HepG2 (cell line): ENCODE measurements at places on chromosomes 1 and 21. TPM values are rescaled to one million over a fixed set of nuclear protein-coding genes. Genes with fewer than 3 reads are reported as not detected.

The SPRR2E gene
- not detected in 2 replicates for total RNA-seq

The HCN3 gene
- 1.3 and 2.4 TPM in 2 replicates for total RNA-seq

The SCAF4 gene
- total RNA-seq = 7.8 and 9.1 TPM in 2 replicates

The TTLL7 gene
- total RNA-seq = 0.22 and 0.38 TPM in 2 replicates

The SLC35F3 gene
- not detected in 2 replicates for total RNA-seq

The FAM229A gene
- 0.31 and 3.2 TPM in 2 replicates for total RNA-seq

The SFN gene
- 5.6 and 6.8 TPM in 2 replicates for total RNA-seq

The ANKRD45 gene
- not detected in 2 replicates for total RNA-seq

The UBL4B gene
- not detected in 2 replicates for total RNA-seq

The RBBP5 gene
- 17.1 and 26.2 TPM in 2 replicates for total RNA-seq

The CLCA1 gene
- not detected in 2 replicates for total RNA-seq

The CFHR2 gene
- not detected in 2 replicates for total RNA-seq

GRCh38 chr1:50195205-50195604 lies 86.5 kb downstream of the ELAVL4 start:
- DNase-seq = no peak

- no peak for DNase-seq
These were observed 207.4 kb downstream of the PDE4B start for GRCh38 chr1:66000033-66000637.

GRCh38 chr1:95340061-95340460 lies 106.1 kb downstream of the RWDD3 start:
- DNase-seq = no peak

DNA sequence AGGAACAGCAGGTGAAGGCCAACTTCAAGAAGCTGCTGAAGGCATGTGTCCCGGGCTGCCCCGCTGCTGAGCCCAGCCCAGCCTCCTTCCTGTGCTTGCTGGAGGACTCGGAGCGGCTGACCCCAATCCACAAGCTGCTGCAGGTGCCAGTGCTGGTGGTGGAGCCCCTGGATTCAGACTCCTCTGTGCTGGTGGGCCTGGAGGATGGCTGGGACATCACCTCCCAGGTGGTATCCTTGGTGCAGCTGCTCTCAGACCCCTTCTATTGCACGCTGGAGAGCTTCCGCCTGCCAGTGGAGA lies 20.1 kb upstream of the NPPB start:
- DNase-seq = no peak

GRCh38 chr1:177706977-177707376 lies 262.9 kb downstream of the SEC16B start:
- DNase-seq = no peak

DNA sequence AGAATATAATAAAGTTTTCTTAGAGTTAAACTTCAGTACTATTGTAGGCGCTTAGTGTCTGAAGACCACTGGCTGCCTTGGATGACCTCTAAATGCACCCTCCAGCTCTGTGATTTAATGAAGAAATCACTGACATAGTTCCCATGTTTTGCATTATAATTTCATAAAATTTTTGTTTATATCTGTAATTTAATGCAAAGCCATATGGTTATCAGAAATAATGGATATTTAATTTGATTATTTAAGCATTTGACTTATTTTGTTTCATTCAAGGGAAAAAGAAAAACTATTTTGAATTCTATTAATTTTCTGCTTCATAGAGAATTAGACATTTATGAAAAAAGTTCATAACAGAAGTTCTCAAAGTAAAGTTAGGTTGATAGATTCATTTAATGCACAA lies 18.6 kb downstream of the CRB1 start:
- no peak for DNase-seq

- no peak for DNase-seq
These were observed 58.9 kb downstream of the RHOU start for GRCh38 chr1:228794173-228794572.

- DNase-seq = no peak
These were observed 155.8 kb upstream of the BRINP3 start for GRCh38 chr1:190633488-190633887.

DNA sequence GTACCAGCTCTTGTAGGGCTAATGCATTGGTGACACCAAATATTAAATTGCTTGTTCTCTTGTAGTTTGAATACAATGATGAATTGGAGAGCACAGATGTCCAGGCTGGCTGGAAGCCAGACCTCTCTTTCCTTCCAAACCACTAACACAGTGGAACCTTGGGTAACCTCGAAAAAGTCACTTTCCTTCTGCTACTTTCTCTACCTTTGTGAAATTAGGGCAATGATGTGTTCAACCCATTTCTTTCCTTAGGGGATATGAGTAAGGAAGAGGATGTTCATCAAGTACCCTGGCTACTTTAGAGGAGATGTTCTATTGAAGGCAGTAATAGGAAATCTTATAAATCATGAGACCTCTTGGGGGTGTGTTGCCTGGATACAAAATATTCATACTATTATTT lies 55.7 kb downstream of the XCL2 start:
- DNase-seq = no peak

- no peak for DNase-seq
These were observed 44.5 kb downstream of the TSEN15 start for GRCh38 chr1:184096005-184096404.

DNA sequence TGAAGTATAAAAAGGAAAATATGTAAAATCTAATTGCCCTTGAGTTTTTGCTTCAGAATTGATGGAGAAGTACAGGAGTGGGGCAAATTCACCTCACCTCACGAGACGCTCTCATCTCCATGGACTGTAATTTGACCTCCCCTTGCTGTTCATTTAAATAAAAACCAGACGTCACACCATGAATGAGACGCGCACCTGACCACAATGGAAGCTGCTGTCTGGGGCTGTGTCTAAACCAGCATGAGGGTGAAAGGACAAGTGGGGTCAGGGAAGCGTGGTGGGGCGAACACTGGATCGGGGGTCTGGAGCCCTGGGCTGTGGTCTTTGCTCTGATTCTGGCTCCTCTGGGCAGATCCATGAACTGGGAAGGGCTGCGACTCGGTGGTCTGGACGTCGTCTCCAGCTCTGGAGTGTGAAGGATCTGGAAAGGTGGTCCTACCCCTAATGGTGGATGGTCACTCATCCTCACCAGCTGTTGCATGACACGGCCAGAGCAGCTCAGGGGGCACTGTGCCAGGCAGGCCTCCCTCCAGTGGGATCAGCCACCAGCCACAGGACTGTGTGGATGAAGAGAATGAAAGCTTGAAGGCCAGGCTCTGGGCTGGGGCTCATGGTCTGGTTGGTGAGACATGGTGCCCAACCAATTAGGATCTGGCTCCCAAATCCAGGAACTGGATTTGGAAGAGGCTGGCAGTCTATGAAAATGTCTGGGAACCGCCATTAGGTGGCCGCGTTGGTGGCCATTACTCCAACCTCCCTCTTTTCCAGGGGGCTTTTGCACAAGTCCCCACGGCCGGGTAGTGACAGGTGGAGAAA lies 728.6 kb downstream of the PTPRU start:
- no peak for DNase-seq

- DNase-seq = no peak
These were observed 88.4 kb downstream of the PROX1 start for GRCh38 chr1:214075999-214076707.

GRCh38 chr21:25313829-25314228 lies 293.5 kb downstream of the MRPL39 start:
- no peak for DNase-seq

DNA sequence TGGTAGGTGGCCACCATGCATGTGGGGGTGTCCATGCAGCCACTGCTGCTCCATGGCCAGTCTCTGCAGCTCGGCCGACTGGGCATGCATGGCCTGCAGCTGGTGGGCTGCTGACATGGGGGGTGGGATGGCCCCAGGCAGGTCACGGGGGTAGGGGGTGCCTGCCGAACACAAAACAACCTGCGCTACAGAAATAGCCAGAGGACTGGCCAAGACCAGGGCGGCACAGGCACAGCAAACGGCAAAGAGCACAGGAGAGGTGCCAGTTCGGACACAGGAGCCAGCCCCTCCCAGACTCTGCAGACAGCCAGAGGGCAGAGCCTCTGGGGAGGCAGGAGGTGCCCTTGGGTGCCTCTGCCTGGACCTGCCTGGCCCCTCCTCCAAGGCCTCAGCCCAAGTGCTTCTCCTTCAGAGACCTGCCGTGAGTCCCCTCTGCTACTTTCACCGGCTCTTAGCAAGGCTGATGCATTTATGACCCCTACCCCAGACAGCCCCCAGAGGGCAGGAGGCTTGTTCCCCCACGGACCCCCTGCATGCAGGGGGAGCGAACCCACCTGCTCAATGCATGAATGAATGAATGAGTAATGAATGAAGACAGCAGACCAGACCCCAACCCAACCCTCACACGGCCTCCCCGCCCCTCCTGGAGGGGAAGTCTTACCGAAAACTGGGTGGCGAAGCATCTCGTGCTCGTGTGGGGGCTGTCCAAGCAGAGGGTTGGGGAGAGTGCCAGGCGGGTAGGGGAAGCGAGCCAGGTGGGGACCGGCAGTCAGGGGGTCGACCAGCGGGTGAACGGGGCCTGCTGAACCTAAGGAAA lies 37.7 kb downstream of the SLC45A1 start:
- no peak for DNase-seq

DNA sequence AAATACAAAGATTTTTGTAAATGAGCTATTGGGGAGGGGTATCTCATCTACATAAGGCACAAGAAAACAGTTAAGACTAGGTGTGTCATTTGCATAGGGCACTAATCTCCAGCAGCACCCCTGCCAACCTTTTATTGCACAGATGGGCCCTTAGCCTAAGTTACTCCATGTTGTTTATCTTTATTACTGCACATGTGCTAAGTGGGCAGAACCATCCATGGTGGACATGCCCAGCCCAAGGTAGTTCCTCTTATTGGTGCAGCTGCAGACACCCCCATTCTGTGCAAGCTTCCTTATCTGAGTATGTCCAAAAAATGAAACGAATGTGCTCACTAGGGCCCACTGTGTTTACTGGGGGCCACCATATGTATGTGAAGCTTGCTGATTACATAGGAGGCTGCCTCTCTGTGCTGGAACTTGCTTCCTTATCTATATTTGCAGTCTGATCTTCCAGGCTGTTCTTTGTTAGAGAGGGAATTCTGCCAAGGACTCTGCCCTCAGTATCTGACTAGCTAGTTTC lies 77.3 kb upstream of the NEK7 start:
- no peak for DNase-seq

- no peak for DNase-seq
These were observed 1.8 kb downstream of the PLPP3 start for GRCh38 chr1:56577406-56578137.

GRCh38 chr1:32937061-32937460 lies 27.5 kb downstream of the RNF19B start:
- DNase-seq = no peak

DNA sequence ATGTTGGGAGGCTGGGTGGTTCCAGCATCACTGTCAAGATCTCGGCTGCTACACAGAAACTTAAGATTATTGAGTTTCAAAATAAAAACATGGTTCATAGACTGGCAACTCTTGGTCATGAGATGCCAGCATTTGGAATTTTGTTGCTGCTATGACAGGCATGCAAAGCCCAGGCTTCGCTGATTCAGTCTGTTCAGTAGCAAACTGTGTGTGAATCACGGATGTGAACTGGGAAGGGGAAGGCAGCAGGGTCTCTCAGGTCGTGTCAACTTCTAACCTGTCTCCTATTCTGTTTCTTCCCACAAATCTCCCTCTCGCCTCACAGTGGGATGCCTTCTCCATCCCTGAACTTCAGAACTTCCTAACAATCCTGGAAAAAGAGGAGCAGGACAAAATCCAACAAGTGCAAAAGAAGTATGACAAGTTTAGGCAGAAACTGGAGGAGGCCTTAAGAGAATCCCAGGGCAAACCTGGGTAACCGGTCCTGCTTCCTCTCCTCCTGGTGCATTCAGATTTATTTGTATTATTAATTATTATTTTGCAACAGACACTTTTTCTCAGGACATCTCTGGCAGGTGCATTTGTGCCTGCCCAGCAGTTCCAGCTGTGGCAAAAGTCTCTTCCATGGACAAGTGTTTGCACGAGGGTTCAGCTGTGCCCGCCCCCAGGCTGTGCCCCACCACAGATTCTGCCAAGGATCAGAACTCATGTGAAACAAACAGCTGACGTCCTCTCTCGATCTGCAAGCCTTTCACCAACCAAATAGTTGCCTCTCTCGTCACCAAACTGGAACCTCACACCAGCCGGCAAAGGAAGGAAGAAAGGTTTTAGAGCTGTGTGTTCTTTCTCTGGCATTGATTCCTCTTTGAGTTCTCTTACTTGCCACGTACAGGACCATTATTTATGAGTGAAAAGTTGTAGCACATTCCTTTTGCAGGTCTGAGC lies 25.5 kb downstream of the EIF2D start:
- DNase-seq = no peak

- no peak for DNase-seq
These were observed 153.4 kb downstream of the GALNT2 start for GRCh38 chr1:230220478-230220877.

DNA sequence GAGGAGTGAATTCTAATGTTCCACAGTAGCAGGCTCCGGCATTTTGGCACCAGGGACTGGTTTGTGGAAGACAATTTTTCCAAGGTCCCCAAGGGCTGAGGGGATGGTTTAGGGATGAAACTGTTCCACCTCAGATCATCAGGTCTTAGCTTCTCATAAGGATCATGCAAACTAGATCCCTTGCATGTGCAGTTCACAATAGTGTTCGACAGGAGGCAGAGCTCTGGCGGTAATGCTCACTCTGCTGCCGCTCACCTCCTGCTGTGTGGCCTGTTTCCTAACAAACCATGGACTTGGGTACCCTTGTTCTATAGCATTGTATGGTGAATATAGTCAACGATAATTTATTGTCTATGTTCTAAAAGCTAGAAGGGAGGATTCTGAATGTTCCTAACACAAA lies 16.6 kb downstream of the CRNN start:
- DNase-seq = peak; percentile 4

DNA sequence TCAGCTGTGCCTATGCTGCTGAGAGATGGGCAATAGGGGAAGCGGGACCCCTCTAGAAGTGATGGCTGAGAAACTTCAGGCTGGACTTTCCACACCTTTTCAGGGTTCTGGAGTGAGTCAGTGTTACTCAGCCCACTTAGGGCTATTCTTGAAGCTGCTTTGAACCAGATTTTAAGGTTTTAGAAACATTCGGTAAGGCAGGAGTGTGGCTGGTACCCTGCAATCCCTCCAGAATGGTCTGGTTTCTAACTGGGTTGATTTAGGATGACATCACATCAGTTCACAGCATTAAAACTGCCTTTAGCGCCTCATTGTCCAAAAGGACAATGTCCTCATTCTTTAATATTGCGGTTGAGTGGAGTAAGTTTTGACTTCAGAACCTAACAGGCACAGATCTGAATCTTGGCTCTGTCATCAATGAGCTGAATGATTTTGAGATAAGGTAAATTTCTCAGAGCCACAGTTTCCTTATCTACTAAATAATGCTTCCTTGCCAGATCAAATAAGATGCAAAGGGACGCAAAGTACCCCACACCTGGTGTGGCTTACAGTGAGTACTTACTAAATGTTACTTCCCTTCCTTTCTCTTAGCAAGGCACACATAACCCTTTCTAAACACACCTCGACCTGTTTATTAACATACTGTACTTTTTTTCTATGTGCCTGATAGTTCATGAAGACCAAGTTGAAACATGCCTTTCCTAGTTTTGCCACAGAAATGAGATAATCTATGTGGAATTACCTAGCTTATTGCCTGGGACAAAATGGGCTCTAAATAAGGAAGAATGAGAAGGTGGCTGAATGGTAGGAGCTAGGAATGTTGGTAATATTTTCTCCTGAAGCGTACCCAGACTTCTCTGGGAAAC lies 209.8 kb downstream of the ROR1 start:
- no peak for DNase-seq

- DNase-seq = no peak
These were observed 6.5 kb upstream of the FTCD start for GRCh38 chr21:46161633-46162592.
